NCI-H226 (cell line): ENCODE measurements at places on chromosomes 2 and 18.

DNA sequence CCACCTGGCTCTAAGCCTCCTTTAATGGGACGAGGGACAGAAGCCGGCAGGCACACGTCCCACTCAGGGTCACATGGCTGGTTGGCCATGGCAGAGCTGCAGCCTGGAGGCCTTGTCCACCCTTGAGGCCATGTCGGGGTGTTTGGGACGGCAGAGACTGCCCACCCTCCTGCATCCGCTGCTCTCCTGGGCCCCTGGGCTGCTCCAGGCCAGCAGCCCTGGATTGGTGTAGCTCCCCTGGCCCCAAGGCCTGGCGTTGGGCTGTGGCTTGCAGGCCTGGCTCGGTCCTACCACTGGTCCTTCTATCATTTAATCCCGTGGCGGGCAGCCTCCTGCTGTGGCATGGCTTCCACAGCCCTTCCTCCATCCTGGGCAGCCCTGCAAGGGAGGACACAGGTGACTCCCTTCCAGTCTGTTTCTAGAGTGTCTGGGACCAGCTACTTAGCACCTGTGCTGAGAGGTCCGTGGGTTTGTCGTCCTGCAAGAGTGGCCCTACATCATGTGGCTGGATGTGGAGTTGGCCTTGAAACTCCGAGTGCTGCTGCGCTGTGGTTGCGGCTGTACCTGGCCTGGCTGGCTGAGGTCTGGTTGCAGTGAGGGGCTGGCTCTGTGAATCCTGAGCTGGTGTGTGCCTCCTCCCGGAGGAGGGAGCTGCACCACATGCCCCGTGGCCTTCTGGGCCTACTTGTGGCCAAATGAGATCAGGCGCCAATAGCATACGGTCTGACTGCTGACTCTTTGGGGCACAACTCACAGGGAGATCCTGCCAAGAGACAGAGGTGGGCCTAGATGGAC lies 67.3 kb downstream of the SH3RF3 start:
- no peak for DNase-seq

DNA sequence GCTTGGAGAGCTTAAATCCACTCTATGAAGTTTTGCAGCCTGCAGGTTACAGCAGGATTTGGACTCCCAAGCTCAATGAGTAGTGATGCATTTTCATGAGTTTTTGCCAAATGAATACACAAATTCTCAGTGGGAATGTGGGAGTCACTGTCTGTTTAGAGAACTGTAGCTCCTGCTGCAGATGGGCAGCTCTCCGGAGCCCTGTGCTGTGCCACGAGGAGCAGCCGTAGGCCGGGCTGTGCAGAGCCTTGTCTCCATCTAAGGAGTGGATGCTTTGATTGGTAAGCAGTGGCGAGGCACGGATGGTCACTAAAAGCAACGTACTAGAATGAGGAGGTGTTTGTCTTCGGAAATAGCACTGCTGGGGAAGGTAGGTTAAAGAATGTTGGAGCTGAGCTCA lies 96.0 kb upstream of the NFATC1 start:
- DNase-seq: no peak

- peak; percentile 75 for DNase-seq
These were observed 94.6 kb downstream of the MC4R start for GRCh38 chr18:60277855-60278480.

DNA sequence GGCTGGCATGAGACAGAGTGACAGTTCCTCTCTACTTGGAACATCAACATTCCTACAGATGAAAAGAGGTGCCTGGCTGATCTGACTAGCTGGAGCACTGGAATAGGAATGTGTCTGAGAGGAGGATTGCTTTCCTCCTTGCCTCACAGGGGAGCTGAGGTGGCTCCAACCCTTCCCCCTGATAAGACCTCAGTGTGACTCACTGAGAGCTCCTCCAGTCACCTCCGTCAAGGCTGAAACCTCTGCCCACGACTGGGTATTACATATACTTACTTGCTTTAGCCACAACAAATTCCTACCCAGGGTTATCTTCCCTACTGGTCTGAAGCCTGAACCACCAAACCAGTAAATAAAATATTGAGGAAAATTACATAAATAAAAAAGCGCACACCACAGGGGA lies 342.7 kb upstream of the REG3G start:
- no peak for DNase-seq

DNA sequence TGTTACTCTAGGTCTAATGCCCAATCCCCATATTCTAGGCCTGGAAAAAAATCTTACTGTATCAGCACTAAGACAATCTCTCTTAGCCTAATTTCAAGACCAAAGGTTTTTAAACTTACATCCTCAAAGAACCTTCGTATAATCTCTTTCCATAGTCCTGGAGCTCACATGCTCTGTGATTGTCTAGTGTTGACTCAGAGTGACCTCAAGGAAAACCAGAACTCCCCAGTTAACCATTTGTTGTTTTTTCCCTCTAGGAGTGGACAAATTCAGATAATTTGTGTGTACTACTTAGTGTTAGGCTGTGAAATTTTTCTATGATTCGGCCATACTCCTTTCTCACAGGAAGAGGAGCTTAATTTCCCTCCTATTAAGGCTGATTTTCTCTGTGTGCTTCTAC lies 536.1 kb downstream of the SLC4A3 start:
- DNase-seq: peak; percentile 63

- no peak for DNase-seq
These were observed 38.6 kb downstream of the SNED1 start for GRCh38 chr2:241036964-241037421.

DNA sequence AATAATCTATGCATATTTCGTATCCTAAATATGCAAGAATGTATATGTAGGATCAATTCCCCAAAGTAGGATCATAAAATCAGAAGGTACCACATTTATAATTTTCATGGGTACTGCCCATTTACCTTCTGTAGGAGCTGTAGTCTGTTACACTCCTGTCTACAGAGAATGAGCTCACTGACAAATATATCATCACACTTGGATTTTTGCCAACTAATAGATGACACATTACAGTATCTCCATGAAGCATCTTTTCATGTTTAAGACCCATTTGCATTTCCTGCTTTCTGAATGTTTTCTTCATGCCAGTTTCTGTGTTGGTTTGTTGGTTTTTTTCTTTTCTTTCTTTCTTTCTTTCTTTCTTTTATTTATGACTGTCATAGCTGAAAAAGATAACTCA lies 70.9 kb upstream of the EML6 start:
- DNase-seq: no peak

GRCh38 chr18:51789871-51790270 lies 550.1 kb upstream of the DCC start:
- DNase-seq: no peak

DNA sequence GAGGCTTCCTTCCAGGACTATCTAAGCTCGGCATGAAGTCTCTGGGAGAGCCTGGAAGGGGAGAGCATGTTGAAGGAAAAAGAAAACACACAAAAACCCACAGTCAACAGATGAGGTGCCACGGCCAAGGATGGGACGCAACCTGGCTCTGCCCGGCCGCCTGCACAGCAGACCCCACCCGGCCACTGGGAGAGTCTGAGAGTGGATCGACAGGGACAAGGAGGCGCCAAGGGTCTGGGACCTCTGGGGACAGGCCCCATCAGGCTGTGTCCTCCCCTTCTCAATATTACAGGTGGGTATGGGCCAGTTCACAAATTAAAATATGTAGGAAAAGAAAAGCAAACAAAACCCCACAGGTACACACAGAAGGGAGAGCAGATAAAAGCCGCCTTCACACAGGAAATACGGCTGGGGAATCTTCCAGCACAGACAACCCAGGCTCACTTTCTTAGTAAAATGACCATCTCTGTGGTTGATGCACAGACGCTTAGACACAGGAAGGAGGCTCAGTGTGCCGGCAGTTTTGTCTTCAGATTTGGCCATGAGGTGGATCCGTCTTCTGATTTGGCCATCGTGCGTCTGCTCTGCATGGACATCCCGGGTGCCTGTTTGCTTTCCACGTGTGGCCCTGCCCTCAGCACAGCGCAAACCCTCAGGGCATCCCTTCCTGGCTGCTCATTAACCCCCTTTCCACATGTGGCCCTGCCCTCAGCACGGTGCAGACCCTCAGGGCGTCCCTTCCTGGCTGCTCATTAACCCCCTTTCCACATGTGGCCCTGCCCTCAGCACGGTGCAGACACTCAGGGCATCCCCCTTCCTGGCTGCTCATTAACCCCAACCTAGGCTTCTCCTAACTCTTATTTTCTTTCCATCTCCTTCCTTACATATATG lies 138.4 kb downstream of the EIPR1 start:
- DNase-seq: no peak

- peak; percentile 16 for DNase-seq
These were observed 521 bp downstream of the MYCN start for GRCh38 chr2:15940661-15941480.

GRCh38 chr18:3653263-3653850 lies 203.4 kb downstream of the TGIF1 start:
- no peak for DNase-seq

DNA sequence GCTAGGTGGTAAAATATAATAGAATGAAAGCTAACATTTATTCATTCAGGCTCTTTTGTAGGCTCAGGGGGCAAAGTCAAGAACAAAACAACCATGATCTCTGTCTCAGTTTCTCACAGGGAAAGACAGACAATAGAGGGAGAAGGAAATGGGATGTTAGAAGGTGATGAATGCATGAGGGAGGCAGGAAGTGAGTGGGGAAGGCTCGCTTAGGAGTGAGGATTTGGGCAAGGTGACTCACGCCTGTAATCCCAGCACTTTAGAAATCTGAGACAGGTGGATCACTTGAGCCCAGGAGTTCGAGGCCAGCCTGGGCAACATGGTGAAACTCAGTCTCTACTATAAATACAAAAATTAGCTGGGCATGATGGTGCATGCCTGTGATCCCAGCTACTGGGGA lies 88.4 kb downstream of the CTIF start:
- peak; percentile 51 for DNase-seq

GRCh38 chr2:112150447-112150846 lies 12.3 kb downstream of the FBLN7 start:
- peak; percentile 98 for DNase-seq

DNA sequence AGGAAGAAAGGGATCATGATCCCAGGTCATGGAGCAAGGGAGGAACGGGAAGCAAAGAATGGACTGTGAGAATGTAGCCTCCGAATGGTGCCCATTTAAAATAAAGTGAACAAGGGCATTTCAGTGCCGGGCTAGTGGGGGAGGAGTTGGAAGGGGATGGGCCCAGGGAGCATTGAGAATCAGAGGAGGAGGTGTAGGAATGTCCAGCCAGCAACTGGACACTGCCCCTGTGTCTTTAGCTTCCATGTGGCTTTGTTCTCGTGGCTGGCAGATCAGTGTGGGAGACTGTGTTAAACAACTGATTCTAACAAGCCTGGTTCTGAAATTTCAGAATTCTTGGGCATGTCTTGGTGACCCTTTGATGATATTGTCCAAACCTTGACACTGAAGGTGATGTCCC lies 1.4 kb upstream of the RNF103 start:
- DNase-seq: no peak

DNA sequence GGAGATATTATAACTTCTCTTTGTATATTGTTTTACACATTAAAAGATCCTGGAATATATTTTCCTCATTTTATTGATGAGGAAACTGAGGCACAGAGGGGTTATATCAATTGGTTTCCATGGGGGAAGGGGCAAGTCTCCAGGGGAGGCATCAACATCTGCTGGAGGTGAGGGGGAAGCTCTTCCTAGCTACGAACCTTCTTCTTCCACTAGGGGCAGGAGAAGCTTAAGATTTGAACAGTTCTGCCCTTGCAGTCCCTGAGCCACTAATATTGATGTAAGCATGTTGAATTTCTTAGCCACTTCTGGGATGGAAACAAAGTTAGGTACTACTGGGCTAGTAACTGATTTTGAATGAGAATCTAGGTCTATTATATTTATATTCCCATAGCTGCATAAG lies 140.1 kb upstream of the AQP4 start:
- DNase-seq: no peak

GRCh38 chr2:205680903-205681302 lies 1.4 kb upstream of the NRP2 start:
- no peak for DNase-seq

- DNase-seq: no peak
These were observed 204.4 kb upstream of the RASGRP3 start for GRCh38 chr2:33272001-33272400.

DNA sequence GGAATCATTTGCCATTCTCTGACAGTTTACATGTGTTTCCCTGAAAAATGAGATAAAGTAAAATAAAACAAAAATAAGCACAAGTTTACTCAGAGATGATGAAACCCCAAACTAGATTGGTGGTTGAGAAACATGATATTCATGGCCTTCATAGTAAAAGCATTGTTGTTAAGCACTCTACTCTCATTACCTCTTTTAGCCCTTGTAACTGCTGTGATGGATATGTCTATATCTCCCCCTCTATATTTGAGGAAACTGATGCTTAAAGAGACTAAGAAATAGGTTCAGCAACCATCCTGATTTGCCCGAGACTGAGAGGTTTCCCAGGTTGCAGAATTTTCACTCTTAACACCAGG lies 33.9 kb upstream of the GALNT3 start:
- no peak for DNase-seq

DNA sequence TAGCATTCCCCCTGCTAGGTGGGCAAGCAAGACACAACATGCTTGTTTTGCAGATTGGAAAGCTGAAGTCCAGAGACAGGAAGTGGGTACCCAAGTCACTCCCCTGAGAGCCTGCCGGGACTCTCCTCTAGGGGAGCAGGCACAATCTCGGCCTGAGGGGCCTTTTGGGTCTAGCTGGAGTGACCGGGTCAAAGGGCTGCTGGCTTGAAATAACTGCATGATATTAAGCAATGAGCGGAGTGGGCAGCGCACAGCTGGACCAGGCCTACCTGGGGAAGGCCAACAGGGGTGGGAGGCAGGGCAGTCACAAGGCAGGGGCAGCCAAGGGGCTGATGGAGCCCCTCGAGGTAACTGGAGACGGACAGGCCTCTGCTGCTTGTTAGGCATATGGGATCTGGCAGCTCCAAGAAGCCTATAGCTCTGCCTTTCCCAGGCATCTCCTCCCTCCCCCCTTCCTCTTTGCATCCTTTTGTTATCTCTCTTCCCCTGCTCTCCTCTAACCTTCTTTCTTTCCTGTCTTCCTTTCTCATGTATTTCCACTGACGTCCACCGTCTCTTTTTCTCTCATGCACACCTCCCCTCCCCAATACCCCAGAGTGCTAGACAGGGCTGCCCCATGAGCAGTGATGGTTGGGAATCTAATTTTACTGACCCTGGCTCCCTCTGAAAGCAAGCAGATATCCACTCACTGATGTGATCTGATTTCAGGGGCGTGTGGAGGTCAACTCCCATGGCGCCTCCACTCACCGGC lies 237.5 kb downstream of the LOXHD1 start:
- no peak for DNase-seq

- DNase-seq: no peak
These were observed 61.2 kb upstream of the ACKR3 start for GRCh38 chr2:236508466-236508865.

GRCh38 chr2:8582651-8583399 lies 99.0 kb upstream of the ID2 start:
- no peak for DNase-seq

GRCh38 chr18:57587098-57587661 lies 678 bp upstream of the FECH start:
- DNase-seq: no peak

- no peak for DNase-seq
These were observed 364.4 kb downstream of the RND3 start for GRCh38 chr2:150122871-150123613.

DNA sequence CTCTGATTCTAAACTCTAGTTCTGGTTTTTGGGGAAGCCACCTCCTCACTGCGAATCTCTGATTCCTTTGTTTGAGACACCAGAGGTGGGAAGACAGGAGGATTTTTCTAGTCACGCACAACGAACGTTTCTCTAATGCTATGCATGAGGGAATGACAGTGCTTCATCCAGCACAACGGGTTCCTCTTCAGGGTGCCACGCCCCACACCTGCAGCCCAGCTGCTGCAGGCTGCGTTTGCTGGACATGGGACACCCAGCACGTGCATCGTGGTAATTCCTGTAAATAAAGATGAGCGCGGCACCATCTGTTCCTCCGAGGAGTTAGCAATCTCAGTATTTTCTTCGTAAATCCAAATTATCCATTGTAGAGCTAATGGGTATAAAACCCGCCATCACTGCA lies 37.5 kb upstream of the TPO start:
- no peak for DNase-seq
